Activated gamma-delta T cell (primary cell): ENCODE measurements at places on chromosomes 16 and 17.

DNA sequence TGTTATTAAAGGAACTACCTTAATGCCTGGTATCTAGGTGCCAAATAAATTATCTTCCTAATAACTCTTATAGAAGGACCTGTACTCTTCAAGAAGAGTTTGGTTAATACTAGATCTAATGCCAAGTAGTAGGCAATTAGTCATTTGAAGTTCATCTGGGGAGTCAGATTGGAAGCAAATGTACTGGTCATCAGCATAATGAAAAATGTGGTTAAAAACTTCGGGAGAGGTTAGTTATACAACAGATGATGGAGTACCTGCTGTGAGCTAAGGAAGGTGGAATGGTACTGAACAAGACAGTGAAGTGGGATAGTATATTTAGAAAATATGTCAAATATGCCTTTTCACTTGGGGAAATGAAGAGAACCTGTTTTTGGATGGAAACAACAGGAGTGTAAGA is 49.2 kb downstream of the TNRC6A start:
- no peak for DNase-seq

DNA sequence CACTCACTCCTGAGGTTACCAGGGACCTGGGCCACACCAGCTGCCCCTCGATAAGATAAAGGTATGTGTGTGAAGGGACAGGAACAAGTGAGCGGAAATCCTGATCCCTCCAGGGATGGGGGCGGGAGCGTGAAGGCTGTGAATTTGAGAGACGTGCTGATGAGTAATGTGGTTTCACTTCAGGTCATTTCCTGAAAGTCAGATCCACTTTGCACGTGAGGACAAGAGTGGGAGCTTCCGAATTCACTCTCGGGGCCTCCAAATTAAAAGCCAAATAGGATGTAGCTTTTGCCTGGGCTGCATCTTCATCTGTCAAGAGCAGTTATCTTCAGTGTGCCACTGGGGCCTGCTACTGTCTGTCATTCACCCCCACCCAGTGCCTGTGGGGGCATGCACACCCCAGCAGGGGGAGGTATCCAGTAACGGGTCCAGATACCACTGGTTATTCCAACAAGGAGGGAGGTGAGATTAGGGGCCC is 87.4 kb upstream of the LHX1 start:
- no peak for DNase-seq

GRCh38 chr17:75685499-75685898 is 18.4 kb downstream of the SAP30BP start:
- no peak for DNase-seq

DNA sequence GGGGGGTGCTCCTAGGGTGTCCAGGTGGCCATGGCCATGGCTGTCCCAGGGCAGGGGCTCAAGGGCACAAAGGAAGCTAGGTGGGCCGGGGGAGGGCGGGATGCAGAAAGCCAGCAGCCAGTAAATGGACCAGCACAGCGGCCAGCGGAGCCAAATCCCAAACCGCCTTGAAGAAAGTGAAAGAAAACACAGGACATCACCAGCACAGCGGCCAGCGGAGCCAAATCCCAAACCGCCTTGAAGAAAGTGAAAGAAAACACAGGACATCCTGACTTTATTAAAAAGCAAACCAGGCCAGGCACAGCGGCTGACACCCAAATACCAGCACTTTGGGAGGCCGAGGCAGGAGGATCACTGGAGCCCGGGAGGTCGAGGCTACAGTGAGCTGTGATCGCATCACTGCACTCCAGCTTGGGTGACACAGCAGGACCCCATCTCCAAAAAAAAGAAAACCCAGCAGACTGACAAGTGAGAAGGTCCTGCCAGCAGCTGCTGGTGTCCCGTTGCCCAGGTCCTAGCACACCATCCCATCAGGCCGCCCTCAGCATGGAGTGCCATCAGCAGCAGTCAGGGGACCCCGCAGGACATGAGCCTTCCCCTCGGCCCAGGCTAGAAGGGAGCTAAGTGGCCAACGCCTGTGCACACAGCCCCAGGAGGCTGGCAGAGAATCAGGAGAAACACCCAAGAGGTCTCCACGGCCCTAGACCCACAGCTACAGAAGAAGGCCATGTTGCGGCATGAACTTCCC is 17.0 kb downstream of the SLC38A10 start:
- no peak for DNase-seq
